ENCODE measurements at places on chromosomes 2 and 18.

GRCh38 chr2:216002101-216002678, 11.2 kb downstream of the MREG start:
- DNase-seq: no peak

DNA sequence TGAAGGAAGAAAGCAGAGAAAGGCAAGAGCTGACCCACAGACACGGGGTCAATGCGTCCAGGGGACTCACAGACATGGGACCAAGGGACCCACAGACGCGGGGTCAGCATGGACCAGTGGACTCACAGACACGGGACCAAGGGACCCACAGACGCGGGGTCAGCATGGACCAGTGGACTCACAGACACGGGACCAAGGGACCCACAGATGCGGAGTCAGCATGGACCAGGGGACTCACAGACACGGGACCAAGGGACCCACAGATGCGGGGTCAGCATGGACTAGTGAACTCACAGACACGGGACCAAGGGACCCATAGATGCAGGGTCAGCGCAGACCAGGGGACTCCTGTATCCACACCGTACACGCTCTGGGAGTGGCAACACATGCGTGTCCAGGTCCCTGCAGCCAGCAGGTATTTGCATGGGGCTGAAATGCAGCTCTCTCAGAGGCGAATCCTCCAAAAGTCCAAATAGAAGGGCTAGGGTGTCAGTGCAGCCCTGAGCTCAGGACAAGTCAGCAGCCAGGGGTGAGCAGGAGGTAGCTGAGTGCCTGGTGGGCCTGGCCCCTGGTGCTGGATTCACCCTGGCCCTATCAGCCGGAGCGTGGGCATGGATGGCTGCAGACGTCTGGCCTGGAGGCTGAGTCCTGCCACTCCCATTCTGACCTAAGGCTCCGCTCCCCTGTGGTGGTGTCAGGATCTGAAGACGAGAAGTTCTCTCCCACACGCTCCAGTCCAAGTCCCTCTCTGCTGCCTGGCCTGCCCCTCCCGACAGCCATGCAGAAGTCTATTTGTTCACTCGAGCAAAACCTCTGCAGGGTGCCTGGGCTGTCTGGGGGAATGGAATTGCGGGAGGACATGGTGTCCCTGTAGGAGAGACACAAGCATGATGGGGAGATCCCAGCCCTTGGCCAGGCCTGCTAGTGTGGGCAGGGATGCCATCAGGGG, 28.5 kb downstream of the TMEM18 start:
- DNase-seq: no peak

GRCh38 chr2:43851011-43851980, 12.5 kb downstream of the ABCG8 start:
- no peak for DNase-seq

DNA sequence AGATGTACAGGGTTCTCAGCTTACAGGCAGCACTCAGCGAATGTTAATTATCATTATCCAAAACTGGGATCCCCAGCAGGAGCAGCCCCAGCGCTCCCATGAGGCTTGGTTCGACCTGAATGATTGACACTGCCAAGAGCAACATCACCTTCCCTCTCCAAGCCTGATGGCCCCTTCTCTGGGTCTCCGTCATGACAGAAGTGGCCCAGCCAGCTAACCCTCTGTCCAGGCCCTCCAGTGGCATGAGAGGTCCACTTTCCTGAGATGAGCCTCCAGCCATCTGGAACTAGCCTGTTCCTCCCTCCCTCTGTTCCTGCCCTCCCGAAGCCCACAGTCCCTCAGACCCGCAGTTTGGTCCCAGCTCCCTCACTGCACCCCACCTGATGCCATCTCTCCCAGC, 97.0 kb upstream of the RAB6C start:
- no peak for DNase-seq

GRCh38 chr2:68214381-68214780, 38.0 kb downstream of the PPP3R1 start:
- DNase-seq: no peak

- no peak for DNase-seq
Measured at GRCh38 chr2:71069376-71069775, 928 bp downstream of the NAGK start.

GRCh38 chr18:24725644-24726415, 265.4 kb downstream of the HRH4 start:
- no peak for DNase-seq

DNA sequence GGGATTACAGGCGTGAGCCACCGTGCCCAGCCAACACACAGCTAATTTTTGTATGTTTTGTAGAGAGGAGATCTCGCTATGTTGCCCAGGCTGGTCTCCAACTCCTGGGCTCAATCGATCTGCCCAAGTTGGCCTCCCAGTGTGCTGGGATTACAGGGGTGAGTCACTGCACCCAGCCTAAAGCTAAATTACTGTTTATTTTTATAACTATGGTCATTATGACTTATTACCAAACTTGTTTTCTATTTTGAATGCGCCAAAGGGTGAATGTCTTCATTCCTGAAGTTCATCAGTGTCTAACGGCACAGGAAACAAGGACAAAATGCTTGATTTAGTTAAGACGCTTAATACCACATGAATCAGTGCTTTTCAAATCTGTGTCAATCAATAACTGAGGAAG, 38.9 kb upstream of the GREB1L start:
- no peak for DNase-seq

GRCh38 chr2:98604547-98604946, 3.8 kb downstream of the COA5 start:
- DNase-seq: no peak

All from stimulated activated CD8-positive, alpha-beta memory T cell treated with anti-CD3 and anti-CD28 coated beads, Interleukin-15, amount 100 ng/mL, for 1 hour (primary cell).